ENCODE measurements at places on chromosomes 4 and X.

- DNase-seq = no peak
Measured at GRCh38 chr4:146834263-146835034, 111.2 kb downstream of the TTC29 start.

GRCh38 chrX:110257889-110258288 is 60.0 kb downstream of the AMMECR1 start:
- DNase-seq = no peak

DNA sequence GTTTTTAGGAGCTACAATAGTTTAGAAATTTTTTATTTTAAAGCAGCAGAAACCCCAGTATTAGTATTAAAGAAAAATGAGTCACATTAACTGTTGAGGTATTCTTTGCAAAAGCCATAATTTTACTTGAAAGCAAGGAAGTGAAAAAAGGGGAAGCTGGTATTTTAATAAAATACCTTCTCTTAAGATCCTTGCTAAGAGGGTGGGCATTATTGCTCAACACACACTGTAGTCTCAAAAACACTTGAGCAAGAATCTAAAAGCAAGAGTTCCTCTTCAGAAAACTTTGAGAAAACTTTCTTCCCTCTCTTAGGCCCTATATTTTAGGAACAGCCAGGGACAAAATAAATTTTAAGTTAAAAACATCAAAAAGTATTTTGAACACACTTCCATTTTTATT is 259.4 kb upstream of the DIAPH2 start:
- no peak for DNase-seq

DNA sequence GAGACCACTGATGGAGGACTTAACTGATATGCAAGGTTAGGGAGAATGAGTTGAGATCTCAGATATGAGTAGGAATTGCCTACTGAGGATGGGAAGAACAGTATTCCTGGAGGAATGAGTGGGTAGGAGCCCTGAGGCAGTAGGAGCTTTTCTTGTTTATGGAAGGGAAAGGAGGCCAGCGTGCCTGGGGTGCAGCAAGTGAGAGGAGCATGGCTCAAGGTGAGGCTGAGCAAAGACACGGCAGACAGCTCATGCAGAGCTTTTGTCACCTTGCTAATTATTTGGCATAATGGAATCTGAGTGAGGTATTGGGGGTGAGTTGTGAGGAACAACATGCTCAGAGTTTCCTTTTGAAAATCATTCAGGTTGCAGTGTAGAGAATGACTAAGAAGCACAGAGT is 65.3 kb upstream of the IBSP start:
- DNase-seq = no peak

DNA sequence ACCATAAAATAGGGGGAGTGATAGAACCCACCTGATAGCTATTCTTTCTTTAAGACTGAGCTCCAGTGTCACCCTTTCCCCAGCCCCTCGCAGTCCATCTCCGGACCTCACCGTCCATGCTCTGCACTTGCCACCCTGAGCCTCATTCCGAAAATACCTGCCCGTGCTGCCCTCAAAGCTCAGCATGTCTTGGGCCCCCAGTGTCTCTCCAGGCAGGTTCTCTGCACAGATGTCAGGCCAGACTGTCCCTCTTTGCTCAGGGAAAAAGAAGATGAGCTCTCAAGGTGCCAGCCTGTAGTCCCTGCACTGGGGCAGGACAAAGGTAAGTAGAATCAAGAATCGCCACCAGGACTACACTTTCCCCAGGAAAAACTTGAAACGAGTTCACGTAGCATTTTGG is 9.8 kb upstream of the WFS1 start:
- DNase-seq = no peak

DNA sequence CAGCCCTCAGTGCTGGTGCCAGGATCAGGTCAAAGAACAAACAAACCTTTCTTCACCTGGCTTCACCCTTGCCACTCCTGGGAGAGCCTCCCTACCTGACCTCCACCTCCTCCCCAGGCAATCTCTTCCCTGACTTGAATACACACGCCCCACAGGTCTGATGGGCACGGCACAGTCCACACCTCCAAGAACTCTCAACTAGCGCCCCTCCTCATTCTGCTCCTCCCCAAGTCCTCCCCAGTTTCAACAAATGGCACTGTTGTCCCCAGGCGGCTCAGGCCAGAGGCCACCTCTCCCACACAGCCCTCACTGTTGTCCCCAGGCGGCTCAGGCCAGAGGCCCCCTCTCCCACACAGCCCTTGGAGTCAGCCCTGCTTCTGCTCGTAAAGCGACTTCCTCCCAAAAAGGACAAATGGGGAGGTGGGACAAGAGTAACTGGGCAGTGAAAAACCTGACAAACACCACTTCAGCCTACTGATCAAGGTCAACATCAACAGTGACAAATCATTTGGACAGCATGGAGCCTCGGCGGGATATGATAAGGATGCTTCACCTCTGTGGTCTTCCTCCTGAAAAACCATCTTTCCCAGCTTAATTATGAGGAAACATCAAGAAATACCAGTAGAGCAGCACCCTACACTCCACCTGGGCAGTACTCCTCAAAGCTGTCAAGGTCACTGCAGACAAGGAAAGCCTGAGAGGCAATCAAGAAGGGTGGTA is 2.9 kb downstream of the LETM1 start:
- no peak for DNase-seq

DNA sequence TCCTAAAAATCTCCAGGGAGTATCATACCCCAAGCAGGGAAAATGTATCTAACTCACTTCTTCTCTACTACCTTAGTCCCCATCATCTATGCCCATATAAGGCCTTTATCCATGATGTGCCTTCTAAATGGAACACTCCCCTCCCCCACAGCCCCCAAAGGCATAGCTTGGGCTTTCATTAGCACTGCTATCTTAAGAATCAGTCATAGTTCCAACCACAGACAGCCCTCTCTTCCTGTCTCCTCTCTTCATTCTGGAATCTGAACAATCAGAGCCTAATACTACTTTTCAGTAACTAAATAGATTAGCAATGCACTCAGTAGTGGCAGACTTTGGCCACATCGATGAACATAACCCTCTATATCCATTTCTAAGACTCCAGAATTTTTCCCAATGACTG is 313.2 kb upstream of the DKK2 start:
- no peak for DNase-seq

- DNase-seq = no peak
Measured at GRCh38 chr4:40662962-40663604, 33.4 kb upstream of the RBM47 start.

DNA sequence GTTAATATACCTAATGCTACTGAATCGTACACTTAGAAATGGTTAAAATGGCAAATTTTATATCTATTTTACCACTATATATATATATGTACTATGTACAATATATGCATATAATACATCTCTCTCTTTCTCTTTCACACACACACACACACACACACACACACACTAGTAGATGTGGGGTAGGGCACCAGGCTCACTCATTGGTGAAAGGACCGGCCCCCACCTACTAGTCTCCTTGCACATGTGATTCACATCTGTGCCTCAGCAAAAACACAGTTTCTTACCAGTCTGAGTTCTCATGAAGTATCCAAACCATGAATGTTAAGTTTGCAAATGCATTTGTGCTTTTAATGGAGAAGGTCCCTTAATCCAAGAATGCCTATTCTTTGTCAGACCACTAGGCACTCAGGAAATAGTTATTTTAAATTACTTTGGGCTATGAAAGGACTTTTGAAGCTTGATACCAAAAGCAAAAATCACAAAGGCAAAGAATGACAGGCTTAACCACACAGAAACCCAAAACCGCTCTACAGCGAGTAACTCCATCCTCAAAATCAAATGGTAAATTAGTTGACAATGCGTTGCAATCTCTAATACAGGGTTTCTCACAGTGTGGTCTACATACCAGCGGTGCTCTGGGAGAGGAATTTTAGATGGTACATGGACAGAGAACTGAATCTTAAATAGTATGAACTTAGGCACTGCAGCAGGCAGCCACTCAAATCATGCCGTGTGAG is 5.8 kb downstream of the TSC22D3 start:
- no peak for DNase-seq

DNA sequence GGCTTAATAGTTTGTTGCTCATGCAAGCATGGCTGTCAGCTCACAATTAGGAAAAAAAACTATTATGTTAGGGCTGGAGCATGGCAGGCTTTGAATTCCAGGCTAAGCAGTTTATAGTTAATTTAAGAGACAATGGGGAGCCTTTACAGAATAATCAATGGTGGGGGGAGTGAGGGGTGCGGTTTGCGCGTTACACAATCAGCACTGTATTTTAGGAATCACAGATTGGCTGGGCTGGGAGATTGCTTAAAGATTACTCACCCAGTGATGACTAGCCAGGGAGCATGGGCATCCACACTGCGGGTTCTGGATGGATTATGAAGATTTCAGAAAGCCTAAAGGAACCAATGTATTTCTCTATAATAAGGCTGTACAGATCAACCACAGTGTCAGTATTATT is 186.6 kb downstream of the SOX3 start:
- no peak for DNase-seq

GRCh38 chr4:150244600-150244999 is 166.4 kb downstream of the DCLK2 start:
- no peak for DNase-seq

GRCh38 chr4:174088795-174089194 is 194.7 kb downstream of the FBXO8 start:
- DNase-seq = no peak

DNA sequence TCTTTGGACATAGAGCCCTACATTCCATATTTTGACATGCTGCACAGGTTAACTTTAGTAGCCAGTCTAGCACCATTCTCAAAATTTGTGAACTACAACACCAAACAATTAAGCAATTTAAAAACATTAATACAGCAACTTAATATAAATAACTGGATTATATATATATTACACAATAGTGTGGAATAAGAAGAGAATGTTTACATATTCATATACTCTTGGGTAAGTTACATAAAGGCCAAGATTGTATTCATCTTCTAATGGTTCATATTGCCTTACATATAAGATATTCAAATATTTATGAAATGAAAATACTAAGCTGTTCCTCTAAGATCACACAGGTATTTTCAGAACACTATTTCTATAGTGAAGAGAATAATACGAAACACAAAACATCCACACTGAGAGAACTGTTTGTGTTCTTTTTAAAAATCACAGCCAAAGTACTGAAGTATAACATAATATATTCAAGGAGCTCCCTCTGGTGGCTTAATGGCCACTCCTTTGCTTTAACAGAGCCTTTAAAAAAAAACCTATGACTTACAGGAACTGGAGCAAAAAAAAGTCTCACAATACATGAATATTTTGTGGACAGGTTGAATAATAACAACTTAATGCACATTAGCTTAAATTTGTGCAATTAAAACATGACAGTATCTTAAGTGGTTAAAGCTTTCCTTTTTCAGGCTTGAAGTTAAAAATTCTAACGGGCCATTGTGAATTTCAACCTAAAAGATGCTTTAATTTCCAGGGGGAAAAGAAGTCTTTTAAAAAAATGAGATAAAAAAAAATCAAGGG is 46.2 kb downstream of the NEK1 start:
- DNase-seq = peak; percentile 5

DNA sequence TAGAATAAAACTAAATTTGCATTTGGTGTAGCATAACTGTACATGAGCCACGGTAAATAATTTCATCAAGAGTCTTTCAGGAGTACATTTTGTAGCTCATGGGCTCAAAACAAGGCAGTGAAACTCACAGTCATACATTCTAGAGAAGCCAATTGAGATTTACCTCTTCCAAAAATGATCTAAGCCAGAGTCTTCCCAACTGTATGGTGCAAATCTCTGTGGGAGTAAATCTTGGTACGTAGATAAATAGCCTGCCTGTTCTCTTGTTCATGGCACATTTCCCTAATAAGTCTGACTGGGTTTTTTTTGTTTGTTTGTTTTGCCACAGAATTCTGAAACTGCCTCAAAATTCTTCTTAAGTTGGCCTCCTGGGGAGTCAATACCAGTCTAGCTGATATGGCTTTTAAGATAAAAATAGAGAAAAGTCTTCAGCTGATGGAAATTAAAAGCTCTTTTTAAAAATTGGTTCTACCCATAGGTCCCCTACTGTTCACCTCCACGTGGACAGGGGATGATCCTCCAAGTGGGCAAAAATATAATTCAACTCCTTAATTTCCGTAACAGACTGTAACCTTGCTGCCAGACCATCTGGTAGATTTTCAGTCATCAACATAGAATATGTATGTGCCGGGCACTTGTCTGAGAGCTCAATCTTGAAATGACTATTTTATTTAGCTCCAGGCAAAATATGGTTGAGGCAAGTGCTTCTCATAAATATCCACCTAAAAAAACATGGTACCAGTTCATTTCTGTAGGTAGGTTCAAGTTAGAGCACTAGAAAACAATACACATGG is 365.4 kb downstream of the PDHA2 start:
- no peak for DNase-seq

GRCh38 chr4:70589785-70590184 is 2.3 kb upstream of the AMBN start:
- DNase-seq = no peak
